ENCODE measurements at places on chromosomes 12 and 14.

DNA sequence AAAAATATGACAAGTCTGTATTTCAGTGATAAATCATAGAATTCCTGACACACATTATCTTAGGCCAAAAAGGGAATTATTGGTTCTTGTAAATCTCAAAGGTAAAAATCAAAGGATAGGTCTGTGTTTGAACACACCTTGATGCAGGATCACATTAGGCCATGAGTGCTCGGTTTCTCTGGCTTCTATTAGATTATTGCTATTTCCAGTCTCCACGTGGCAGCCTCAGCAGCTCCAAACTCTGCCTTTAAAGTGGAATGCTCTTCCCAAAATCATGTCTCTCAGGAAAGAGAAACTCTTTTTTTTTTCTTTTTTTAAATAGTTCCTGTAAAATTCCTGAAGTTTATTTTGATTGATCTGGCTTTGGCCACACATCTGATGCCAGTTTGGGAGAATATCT lies 105.6 kb upstream of the FRMD6 start:
- no peak for DNase-seq

DNA sequence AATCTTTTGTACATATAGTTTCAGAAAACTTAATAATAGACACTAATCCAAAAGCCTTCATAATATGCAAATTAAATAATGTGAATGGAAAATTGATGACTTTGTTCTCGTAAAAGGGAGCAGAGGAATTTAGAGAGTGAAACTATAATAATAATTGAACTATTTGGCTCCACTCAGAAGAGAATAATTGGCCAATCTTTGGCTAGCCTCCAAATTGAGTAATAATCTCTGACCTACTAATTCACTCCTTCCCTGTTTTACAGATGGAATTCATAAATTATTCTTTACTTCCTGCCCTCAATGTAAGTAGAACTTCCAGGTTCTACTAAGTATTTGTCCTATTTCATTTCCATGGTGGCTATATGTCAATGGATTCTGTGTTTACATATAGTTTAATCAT lies 15.8 kb downstream of the TRIM9 start:
- no peak for DNase-seq

DNA sequence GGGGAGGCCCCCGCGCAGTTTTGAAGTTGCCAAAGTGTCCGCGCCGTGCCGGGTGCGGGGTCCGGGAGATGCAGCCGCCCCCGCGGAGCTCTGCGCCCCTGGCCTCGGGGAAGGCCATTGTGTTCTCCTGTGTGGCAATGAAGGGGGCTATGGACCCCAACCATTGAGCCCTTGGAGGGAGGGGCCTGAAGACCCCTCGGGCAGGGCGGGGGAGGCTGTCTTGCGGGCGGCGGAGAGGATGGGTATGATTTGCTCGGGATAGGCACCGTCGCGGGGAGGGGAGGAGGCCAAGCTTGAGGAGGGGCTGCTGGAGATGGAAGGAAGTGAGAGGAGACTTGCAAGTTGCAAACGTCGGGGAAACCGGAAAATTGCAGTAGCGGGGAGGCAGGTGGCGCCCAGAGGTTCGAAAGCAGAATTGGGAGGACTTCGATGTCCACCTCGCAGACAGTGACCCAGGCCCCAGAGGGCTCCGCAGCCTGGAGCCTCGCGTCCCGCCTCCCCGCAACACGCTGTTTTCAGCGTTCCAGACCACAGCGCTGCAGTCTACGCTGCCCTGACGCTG lies 25.4 kb downstream of the BCL11B start:
- no peak for DNase-seq

DNA sequence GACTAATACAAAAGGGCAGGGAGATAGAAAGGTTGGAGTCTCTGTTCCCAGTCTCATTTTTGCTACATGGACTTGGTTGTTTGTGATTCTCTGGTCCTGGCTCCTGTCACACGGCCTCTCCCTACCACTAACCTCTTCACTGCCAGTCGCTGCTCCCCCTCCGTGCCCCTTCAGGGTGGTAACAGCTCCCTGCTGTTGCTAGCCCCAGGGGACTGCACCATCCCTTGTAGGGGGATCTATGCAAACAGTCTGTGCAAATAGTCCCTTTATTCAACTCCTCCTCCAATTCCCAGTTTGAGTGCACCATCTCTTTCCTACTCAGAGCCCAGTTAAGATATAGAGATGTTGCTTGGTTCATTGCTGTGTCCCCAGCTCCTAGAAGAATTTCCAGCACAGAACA lies 51.1 kb downstream of the CCDC60 start:
- DNase-seq = no peak

DNA sequence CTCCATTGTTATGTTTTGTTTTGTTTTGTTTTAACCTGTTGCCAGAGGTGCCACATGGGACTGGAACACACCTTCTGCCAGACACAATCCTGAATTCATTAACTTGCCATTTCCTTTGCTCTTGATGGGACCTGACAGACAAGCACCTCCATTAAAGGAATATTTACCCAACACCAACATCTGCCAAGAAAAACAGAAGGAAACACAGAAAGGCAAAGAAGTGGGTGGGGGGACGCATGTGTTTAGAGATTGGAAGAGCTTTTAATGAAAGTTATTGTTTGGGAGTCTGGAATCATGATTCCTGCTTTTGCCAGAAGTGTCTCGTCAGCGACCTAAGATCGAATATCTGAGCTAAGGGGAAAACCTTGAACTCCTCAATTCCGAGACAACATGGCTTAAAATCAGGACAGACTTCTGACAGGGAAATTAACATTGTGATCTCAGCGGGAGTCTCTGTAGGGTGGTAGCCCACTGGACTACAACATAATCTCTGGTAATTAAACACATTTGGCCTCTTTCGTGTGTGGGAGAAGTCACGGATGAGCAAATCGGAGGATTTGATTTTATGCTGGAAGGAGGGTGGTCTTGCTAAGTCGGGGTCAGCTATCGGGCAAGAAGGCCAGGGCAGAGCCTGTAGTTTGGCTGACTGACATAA lies 210.4 kb upstream of the FAR2 start:
- no peak for DNase-seq

GRCh38 chr12:23555180-23555824 lies 394.2 kb downstream of the SOX5 start:
- DNase-seq = no peak

GRCh38 chr12:93008044-93008778 lies 79.1 kb upstream of the EEA1 start:
- no peak for DNase-seq

GRCh38 chr12:103769240-103769945 lies 71.6 kb downstream of the NT5DC3 start:
- DNase-seq = no peak

DNA sequence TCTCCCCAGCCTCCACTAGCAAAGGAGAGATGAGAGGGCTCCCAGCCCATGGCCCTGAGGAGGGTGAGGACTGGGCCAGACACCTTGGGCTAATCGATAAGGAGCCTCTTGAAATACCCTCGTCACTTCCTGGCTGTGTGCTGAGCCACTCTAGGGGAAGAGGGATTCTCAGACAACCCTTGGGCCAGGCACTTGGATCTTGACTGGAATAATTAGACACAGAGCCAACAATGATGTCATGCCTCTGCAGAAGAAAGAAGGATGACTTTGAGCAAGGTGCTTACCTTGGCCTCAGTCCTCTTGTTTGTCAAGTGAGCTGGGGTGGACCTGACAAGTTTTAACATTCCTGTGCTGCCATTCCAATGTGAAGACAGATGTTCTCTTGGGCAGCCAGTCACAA lies 83.1 kb downstream of the LRRC74A start:
- no peak for DNase-seq

DNA sequence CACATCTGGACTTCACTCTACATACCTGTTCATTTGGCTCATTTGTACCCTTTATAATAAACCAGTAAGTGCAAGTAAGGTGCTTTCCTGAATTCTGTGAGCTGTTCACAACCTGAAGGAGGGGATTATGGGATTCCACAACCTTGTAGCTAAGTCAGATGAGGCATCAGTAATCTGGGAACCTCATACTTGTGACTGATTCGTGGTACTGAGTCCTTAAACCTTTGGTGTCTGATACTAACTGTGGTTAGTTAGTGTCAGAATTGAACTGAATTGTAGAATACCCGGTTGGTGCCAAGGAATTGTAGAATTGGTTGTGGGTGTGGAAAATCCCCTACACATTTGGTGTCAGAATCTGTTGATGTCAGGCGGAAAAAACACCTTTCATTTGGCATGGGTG lies 83.4 kb downstream of the TMX1 start:
- DNase-seq = no peak

GRCh38 chr12:81992461-81992860 lies 233.3 kb upstream of the PPFIA2 start:
- no peak for DNase-seq

GRCh38 chr12:55041345-55042055 lies 21.7 kb downstream of the NEUROD4 start:
- no peak for DNase-seq

- no peak for DNase-seq
Observed at GRCh38 chr12:94458877-94459727, 565 bp downstream of the CEP83 start.

GRCh38 chr12:112349431-112349830 lies 32.8 kb downstream of the HECTD4 start:
- no peak for DNase-seq

GRCh38 chr12:13780453-13780852 lies 200.9 kb downstream of the GRIN2B start:
- DNase-seq = no peak

DNA sequence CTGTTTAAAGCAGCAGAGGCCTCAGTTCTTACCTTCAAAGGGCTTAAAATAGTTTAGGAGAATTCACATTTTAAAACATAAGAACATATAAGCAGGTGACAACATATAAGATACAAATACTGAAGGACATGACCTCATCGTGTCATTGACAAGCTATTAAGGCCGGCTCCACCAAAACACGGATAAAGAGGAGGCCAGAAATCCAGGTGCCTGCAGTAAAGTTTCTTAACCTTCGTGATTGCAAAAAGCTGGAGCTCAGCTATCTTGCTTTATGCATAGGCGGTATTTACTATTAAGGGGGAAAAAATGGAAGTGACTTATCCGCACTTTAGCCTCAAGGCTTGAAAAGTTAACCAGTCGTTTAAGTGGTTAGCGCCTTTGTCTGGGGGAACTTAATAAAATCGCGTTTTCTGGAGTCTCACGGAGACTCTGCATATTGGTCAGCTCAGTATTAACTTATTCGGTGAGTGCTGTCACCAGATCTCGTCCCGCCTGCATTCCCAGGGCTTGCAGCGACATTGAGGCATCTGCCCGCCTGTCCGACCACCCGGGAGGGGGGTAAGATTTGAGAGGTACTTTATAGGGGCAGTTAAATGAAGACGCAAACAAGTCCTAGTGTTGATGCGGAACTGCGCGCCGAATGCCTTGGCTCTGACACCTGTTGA lies 1.1 kb upstream of the SP1 start:
- DNase-seq = no peak

- DNase-seq = no peak
Observed at GRCh38 chr12:103824845-103825244, 16.2 kb downstream of the NT5DC3 start.

GRCh38 chr14:55386037-55386808 lies 25.4 kb downstream of the ATG14 start:
- DNase-seq = no peak

DNA sequence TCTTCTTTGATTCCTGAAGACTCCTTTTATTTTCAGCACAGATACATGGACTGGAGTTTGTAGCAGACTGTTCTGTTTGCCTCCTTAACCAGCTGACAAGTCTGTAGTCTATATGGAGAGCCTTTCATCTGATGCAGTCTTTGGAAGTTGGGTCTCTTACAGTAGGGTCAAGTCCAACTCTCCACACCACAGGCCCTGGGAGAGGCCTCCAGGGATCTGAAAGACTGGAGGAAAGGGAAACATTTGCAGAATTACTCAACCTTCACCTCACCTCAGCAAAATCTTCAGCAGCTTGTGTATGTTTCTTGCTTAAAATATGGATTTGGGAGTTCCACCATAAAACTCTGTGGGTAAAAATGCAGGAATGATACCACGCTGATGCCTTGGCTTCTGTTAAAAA lies 188.4 kb downstream of the MSRB3 start:
- DNase-seq = no peak

DNA sequence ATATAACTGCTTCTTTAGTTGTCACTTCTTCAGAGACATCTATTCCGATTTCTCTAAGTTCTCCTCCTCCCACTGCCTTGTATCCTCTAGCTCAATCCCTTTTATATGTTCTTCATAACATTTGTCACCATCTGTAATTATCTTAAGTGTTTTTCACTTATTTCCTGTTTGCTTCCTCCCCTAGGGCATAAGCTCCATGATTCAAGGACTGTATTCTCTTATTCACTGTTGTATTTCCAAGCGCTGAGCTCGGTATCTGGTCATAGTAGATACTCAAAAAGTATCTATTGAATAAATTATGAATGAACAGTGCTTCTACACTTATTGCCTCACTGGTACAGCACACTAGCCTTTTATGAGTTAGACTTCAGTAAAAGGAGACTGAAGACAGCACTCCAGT lies 109.0 kb upstream of the TMPO start:
- no peak for DNase-seq
